Testis (tissue), 5 donors: ENCODE measurements at places on chromosomes 16 and 17.

DNA sequence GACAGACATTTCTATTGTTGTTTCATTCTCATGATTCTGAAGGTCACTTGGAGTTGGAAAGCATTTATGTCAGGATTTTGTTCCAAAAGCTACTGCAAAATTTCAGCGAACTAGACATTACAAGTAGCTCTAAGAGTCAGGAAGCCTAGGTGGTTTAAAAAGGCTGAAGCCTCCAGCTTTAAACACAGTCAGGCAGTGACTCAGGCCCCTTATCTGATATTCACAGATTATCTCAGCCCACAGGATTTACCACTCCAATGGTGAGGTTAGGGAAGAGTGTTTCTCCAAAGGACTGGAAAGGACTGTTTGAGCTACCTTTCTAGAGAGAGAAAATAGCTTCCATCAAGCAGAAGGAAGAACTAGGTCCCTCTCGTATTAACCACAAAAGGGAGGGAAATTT is 624.4 kb upstream of the C16orf82 start:
- no peak for DNase-seq

GRCh38 chr17:57521606-57522005 is 223.5 kb downstream of the CCDC182 start:
- no peak for DNase-seq

DNA sequence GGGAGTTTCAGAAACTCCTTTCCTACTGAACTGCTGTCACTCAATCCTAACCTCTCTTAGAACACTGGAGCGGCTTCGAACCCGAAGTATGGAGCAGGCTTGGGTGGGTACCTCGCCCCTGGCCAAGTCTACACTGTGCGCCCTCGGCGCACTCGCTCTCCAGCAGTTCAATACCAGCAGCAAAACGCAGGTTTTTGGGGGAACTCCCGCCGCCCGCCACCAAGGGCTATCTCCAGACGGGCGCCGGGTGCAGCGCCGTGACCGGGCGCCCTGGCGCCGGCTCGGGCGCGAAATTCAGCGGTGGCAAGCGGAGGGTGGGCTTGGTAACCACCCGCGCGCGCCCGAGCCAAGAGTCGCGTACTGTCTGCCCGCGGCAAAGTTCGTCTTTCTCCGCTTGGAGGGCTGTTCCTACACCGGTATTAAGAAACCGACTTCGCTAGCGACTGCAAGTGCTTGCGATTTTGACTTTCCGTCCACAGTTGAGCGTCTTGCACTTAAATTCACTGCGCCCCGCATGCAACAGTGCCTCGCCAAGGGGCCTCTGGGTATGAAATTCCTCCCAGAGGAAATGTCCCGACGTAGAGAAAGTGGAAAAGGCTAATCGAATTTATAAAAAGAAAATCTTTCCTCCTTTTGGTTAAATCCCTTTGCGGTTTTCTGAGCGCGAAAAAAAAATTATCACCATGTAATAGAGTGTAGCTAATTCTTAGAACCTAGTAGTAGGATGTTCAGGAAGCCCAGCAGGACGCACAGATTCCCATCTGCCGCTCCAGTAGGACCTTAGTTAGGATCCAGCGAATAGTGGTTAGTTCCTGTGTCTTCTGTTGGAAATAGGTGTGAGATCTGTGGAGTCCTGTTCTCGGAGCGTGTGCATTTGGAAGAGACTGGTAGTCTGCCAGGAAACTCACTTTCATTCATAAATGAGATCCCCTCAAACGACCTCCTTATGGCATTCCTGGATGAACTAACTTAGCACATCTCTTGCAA is 5.0 kb upstream of the SALL1 start:
- DNase-seq, result no peak

DNA sequence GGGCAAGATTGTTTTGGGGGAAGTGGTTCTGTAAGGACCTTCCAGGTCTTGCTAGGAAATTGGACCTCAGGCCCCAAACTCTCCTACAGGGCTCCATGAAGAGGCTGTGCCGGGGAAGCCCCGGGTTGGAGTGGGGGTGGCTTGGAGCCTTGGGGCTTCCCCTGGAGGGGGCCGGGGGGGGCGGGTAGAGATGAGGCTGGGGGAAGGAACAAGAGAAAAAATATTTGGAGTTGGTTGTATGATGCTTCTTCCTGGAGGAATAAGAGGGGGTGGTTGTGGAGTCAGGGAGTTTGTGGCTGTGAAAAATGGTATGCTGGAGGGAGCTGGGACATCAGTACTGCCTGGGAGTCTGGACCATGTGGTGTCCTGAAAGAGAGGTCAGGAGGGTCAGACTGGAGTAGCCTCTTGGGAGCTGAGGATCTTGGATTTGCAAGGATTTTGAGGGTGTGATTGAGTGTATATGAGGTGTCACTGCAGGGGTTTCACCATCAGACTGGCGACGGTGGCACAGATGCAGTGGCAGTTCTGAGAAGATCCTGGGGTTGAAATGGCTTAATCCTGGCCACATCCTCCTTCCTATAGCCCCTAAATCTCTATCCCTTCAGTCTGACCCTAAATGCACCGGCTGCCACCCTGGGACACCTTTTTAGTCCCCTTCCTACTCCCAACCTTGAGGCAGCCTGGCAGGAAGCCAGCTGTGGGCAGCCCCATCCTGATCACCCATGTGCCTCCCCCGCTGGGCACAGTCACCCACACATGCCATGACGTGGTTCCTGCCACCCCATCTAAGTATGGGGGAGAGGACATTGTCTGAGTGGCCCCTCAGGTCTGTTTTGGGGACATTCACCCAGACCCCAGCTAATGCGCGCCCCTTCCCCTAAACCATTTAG is 10.9 kb downstream of the RARA start:
- peak; percentile 61 for DNase-seq

DNA sequence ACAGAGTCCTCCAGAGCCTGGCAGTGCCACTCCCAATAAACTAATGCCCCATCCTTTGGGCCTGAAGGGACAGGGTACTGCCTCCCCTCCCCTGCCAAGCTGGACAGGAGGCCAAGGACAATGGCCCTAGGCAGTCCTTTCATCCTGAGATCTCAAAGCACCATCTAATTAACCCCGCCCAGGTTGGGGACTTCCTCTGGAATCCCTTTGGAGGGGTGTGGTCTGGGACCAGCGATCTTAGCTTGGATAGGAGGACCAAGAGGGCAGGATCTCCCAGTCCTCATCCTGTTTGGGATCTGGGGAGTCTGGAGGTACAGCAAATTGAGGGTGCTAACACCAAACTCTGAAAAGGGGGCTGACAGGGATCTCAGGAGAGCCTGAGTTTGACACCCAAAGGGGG is 18.2 kb upstream of the SP6 start:
- no peak for DNase-seq

DNA sequence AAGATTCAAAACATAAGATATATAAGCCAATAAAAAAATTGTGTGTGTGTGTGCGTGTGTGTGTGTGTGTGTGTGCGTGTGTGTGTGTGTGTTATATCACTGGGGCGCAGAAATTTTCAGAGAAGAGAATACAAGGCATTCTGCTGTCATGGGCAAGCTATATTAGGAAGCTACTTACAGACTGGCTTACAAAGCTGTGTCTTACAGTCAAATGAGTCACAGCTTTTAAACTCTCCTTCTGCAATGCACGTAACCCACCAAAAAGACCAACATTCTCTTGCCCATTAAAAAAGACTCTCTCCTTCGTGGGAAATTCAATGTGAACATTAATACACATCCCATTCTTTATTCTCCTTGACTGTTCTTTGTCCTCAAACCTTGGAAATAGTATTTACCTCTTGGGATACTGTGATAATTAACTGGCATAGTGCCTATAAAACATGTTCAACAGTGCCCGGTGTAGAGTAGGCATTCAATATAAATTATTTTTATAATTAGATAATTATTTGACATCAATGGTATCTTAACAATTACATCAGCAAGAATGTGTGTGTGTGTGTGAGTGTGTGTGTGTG is 860.4 kb upstream of the SOX9 start:
- DNase-seq, result no peak

- DNase-seq, result no peak
Measured at GRCh38 chr17:11539637-11540036, 58.6 kb upstream of the DNAH9 start.

DNA sequence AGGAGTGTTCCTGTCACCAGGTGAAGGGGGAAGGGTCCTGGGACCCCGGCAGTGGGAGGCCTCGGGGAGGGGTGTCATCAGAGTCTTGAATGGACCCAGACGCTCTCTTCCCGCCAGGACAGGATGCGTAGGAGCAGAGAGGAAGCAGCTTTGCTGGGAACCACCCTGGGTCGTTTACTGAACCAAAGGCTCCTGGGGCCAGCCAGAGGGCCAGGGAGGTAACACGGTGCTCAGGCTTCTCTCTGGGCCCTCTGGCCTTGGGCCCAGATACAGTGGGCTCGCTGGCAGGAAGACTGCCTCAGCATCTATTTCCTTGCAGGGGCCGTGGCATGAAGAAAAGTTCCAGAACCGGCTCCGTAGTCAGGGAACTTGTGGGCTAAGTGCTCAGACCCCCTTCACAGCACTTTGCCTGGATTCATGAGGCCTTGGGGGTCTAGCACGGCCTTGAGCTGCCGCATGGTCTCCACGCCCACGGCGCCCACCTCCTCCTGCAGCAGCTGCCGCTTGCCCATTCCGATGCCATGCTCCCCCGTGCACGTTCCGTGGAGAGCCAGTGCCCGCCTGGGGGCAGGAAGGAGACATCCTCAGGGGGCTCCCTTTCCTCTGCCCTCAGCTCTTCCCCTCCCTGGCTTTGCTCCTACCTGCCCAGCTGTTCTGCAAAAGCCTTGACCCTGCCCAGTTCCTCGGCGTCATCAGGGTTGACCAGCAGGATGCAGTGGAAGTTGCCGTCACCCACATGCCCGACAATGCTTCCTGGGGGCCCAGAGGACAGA is 4.4 kb downstream of the LDHD start:
- no peak for DNase-seq

DNA sequence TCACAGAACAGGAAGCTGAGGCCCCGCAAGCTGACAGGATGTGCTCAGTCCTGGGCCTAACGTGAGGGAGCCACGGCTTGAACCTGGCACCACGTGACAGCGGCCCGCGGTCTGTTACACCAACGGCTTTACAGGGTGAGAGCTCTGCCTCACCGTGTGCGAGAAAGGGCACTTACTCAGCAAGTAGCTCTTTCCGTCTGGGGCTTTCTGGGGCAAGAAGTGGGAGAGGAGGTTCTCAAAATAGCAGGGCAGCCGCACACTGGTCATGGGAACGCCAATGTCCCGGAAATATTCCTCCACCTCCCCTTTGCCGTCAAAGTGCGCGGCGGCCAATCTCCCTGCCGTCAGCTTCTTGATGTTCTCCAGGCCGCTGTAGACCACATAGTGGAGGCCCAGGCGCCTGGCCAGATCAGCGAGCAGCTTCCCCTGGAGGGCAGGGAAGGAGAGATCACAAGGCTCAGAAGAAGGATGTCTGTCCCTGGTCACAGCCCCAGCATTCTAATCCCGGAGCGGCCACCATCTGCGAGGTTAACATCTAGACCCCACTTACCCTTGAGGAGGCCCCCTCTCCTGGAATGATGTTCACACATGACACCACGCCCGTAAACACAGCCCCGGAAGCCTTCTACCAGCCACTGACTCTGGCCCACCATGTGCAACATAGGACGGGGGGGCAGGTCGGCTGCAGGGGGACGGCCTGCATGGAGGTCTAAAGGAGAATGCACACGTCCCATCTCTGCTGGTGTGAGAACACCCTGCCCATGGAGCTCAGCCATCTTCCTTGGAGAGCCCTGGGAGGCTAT is 8.2 kb downstream of the NMRAL1 start:
- DNase-seq, result no peak

DNA sequence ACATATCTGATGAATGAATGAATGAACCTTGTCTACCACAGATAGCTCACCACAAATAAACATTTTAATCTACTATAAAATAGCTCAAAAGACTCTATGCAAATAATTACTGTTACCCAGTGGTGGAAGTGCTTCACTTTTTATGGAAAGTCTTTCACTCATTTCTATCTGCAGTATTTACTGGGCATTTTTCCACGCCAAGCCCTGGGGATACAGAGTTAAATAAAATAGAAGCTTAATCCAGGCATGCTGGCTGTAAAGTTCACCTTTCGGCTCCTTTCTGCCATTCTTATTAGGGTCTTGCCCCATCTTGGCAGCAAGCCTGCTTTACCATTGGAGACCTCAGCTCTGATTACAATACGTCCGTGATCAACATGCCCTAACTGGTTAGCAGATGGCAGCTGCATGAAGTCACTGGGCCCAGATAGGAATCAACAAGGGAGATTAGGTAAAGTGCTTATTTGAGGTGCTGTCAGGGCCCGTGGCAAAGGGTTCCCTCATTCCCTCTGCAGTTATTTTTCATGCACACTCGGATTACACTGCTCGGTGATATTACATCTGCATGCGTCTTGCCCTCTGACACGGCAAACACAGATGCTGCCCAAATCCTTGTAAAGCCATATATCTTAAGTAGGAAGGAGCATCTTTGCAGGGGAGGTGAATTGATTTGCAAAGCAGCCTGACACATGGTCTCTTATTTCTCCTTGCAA is 648.9 kb downstream of the WWOX start:
- no peak for DNase-seq

DNA sequence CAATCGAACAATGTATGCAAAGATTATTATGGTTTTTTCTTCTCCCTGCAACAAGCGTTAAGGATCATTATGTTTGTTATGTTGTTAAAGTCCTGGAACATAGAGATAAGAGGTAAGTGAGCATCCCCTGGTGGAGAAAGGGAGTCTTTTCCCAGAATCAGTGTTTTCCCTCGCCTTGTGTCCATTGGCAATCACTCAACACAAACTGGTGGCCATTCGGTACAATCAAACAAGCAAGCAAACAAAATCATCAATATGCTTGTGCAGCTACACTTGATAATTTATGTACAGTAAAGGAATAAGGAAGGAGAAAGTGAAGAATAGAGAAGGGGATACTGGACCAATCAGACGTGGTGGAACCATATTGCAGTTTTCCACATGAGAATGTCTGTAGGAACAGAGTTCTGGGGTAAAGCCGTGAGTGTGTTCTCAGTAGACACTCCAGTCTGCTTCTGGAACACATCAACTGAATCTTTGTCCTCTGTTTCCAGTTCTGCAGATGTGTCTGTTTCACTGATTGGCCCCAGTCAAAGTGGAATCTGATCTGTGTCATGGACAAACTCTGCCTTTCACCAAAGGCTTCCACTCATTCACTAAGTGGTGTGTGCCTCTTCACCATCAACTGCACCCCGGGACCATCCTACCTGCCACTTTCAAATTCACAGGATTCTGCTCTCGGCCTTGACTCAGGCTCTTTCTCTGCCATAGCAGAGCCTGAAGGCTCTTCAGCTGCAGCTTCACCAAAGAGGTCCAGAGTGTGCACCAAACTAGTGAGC is 169.5 kb downstream of the AHSP start:
- no peak for DNase-seq

DNA sequence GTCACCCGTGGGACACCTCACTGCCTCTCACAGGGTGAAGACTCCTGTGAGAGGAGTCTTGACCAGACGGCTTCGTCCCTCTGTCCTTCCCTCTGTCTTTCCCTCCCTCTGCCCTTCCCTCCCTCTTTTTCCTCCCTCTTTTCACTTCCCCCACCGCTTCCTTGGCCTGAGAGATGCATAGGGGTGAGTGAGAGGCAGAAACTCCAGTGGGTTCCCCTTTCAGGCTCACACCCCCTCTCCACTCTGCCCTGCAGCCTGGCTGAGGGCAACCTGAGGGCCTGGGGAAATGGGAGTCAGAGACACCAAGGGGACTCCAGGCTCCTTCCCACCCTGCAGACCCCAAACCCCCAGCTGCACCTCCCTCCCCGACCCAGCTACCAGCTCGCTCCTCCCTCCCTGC is 14.6 kb upstream of the KRT17 start:
- DNase-seq, result no peak
